GM04503 (cell line): ENCODE measurements at places on chromosomes 4 and X.

- DNase-seq: peak; percentile 34
These were observed 32.8 kb downstream of the ELOVL6 start for GRCh38 chr4:110165382-110166286.

GRCh38 chrX:2526390-2526789, 25.6 kb upstream of the DHRSX start:
- DNase-seq: no peak

- DNase-seq: no peak
These were observed 322.8 kb upstream of the PPARGC1A start for GRCh38 chr4:24212642-24213041.

DNA sequence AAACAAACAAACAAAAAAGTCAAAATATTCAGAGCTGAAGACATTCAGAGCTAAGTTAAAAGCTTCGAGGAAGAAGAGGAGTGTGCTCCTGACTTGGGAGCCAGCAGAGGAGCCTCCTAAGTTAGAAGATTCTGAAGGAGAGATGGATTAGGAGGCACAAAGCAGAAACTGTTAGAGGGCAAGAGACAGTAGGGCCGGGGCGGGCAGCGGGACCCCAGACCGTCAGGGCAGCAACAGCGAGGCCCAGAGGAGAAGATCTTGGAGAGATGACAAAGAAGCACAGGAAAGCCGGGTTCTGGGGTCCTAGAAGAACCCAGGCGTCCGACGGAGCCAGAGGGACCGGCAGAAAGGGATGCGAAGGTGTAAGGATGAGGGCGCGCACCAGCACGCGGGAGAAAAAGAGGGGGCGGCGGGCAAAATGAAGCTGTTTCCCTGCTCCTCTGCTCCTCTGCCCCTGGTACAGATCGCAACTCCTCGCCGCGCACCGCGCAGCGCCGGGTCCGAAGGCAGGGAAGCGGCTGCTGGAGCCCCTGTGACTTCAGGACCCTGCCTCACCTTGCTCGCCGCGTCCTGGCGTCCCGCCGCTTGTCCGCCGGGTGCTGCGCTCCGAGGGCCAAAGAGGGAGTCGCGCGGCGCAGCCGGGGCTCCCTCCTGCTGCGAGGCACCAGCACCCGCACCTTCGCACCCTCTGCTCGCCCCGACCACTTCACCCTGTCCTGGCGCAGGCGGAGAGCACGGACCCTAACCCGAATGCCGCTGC, 477 bp downstream of the KLHL13 start:
- DNase-seq: no peak

GRCh38 chr4:40719008-40719623, 30.6 kb upstream of the NSUN7 start:
- DNase-seq: peak; percentile 12

- DNase-seq: no peak
These were observed 551 bp downstream of the NPNT start for GRCh38 chr4:105895583-105896460.

- DNase-seq: no peak
These were observed 156.1 kb downstream of the ENPP6 start for GRCh38 chr4:184061582-184061981.

DNA sequence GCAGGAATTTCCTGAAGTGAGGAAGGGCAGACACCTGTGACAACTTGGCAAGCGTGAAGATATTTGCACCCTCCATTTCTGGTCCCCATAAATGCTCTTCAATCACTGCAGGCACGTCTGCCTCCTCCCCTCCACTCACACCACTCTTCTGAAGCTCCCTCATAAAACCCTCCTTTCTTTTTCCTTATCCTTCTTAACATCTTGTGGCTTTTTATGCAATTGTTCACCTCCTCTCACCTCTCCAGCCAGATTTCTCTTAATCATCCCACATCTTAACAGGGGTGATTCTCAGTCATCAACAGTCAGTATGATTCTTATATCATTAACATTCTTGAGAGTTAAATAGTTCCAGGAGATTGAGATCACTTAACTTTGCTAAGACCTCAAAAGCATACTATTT, 277.4 kb downstream of the SPRY1 start:
- DNase-seq: no peak

GRCh38 chr4:183205709-183206108, 106.7 kb downstream of the WWC2 start:
- no peak for DNase-seq

DNA sequence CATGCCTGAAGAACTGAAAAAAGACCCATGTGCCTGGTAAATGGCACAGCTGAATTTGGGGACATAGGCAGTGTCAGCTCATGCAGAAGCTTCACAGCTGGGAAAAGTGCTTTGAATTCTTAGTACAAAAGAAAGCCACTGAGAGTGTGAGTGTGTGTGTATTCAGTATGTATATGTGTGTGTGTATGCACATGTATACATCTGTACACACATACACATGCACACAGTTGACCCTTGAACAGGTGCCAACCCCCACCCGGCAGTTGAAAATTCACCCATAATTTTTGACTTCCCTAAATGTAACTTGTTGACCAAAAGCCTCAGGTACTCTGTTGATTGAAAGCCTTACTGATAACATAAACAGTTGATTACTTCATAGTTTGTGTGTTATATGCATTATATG, 49.5 kb upstream of the ENPP6 start:
- DNase-seq: no peak

- no peak for DNase-seq
These were observed 75.8 kb upstream of the SOD3 start for GRCh38 chr4:24719615-24720014.

DNA sequence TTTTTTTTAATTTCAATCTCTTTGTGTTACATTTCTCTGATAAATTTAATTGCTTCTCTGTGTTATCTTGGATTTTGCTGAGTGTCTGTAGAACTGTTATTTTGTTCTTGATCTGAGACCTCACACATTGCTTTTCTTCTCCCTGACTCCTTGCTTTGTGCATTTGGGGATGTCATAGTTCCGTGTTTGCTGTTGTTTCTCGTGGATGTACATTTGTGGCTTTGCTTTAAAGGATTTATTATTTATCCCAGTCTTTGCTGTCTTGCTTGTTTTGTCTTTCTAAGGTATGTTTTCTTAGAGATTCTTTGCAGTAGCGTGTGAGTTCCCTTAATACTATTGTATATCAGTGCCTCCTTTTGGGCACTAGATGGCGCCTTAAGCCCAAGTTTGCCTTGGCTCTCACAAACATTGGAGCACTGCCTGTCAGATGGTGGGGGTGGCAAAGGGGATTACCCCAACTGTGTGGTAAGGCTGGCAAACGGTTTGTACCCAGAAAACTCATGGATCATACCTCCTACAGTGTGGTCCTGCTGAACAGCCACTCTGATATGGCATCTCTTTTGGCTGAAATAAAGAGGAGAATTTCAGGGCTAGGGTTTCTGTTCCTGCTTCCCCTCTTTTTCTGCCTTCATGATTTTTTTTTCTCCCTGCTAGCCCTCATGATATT, 96.4 kb downstream of the PGRMC2 start:
- no peak for DNase-seq

- DNase-seq: no peak
These were observed 112.5 kb downstream of the LDB2 start for GRCh38 chr4:16785793-16786527.

DNA sequence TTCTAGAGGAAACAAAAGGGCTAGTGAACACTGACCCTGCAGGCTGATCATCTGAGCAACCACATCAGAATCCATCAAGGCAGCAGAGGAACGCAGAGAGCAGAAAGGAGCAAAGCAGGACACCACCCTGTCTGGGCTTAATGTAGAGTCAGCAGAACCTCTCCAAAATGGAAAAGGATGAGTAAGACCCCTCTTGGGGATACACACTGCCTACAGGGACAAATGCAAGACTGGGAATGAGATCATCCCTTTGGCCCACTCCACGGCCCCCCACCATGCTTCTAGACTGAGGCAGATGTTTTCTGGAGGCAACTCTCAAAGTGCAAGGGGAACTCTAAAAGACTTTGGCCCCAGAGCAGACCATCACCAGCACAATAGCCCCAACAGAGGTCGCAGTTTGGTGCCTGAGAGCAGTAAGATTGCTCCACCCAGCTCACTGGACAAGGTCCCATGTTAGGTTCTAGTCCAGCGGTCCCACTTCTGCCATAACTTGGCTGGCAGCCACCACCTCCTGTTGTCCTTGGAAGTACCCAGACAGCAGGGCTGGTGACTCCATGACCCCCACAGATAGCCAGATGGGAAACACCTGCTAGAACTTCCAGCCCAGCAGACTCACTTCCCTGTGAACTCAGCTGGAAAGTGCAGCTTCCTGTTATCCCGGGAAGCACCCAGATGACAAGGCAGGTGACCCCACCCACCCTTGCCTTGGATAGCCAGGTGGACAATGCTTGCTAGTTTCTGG, 372.7 kb downstream of the INPP4B start:
- DNase-seq: no peak

- no peak for DNase-seq
These were observed 572.8 kb downstream of the TRAM1L1 start for GRCh38 chr4:116512552-116512951.

- DNase-seq: no peak
These were observed 14.5 kb upstream of the PRRG3 start for GRCh38 chrX:151680805-151681204.

- peak; percentile 17 for DNase-seq
These were observed 44.7 kb upstream of the FGF13 start for GRCh38 chrX:138756234-138756633.

- no peak for DNase-seq
These were observed 12.6 kb downstream of the NR0B1 start for GRCh38 chrX:30296408-30297254.

DNA sequence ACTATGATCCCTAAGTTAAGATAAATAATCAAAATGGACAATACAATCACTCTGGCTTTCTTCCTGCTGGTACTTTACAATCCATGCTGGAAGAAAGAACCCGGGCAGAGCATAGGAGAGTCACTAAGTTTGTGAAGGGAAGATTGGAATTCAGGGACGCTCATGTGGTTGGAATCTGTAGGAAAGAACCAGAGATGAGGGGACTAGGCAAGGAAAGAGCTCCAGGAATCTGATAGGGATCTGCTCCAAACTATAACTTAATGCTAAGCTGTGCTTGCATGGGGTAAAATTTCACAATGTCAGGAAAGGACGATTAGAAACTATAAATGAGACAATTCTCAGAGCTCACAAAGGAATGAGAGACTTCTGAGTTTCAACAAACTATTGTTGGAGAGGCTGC, 167.5 kb downstream of the ADGRA3 start:
- no peak for DNase-seq

GRCh38 chrX:24890677-24891076, 125.1 kb downstream of the ARX start:
- no peak for DNase-seq

DNA sequence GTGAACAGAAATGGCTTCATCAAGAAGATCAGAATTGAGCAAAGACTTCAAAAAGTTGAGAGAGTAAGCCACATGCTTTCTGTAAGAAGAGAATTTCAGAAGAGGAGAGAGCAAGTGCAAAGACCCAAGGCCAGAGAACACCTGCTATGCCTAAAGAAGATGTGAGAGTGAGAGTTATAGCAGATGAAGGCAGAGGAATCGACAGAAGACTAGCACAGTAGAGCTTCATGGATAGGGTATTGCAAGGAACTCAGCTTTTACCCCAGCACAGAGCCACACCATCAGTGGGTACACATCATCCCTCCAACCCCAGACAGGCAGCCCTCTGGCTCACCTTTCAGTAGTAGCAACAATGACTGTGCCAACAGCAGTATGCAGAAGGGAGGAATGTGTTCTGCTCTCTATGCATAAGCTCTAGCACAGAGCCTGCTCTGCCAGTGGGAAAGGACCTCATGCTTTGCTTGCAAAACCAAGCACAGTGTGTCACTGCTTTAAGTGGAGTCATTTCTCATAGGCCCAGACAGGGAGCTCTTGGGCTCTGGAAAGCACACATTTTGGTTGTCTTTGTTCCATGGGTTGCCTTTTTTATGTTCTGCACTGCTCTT, 318.6 kb downstream of the NAF1 start:
- DNase-seq: no peak

DNA sequence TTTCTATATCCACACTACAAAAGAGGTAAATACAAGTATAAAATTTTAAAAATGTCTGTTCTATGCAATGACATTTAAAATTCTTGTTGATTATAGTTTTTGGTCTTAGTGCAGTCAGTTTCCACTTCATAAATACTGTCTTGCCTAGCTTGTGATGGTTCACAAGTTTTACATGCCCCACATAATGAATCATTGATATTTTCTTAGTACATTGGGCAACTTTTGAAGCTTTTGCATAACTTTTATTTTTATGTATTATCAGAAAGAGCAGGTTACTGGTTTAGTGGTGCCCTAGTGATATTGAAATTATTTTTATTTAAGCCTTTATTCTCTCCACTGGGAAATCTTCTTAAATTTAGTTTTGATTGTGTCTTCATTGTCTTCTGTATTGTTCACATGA, 388.0 kb downstream of the CCSER1 start:
- DNase-seq: no peak

- DNase-seq: no peak
These were observed 104.9 kb upstream of the PSAPL1 start for GRCh38 chr4:7539659-7540058.

- DNase-seq: no peak
These were observed 401.4 kb upstream of the FAT1 start for GRCh38 chr4:187125062-187125461.

DNA sequence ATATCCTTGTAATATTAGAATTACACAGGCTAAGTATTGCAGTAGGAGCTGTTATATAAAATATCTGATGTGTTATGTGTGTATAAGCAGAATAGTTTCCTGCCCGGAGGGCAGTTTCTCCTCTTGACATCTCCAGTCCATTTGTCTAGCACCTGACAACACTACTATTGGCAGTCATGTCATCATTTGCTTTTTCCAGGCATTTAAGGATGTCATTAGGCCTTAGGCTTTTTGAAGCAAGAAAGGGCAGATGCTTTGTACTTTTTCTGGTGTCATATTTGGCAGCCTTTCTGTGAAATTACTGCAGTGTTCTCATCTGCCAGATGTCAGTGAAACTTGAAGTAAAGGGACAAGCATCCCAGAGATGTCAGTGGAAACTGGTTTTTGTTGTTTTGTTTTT, 2017.6 kb upstream of the IGFBP7 start:
- DNase-seq: no peak

DNA sequence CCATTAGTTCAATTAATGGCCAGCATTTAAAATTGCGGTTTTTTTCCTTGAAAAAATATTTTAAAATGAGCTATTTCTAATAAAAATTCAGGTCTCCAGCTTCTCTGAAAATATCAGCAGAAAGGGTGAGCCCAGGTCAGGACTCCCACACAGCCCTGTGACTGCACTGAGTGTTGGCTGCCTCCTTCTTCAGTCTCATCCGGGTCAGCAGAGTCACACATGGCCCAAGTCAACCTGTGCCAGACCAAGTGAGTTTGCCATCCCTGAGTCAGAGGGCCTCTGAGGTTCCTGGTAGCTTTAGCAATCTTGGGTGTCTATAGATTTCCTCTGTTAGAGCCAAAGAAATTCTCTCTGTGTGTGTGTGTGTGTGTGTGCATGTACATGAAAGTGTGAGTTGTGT, 22.1 kb upstream of the MSX1 start:
- no peak for DNase-seq

- DNase-seq: peak; percentile 41
These were observed 37.5 kb downstream of the MTMR1 start for GRCh38 chrX:150730719-150731118.

DNA sequence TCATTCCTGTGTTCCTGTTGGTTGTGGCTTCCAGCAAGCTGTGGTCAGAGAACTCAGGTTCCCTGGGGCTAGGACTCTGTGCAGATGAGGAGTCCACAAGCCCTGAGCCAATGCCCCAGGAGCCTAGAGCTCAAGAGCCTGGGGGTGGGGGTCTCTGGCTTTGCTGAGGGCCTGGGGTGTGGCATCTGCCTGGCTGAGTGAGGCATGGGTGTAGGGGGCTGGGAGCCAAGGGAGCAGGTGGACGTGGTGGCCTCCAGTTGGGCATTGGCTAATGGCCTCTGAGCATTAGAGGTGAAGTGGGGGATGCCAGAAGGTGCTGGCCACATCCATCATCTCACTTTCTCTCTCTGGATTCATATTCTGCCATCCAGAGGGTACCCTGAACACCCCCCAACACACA, 5.3 kb upstream of the MAMLD1 start:
- DNase-seq: no peak
